Lung microvascular endothelial cell (primary cell): ENCODE measurements at places on chromosomes 11 and 22. TPM values are rescaled to one million over a fixed set of nuclear protein-coding genes. Genes with fewer than 3 reads are reported as not detected.

The CCDC34 gene
- 1.4 and 2.0 TPM in 2 replicates for total RNA-seq

The DCHS1 gene
- total RNA-seq, result 28.3 and 46.2 TPM in 2 replicates

The KRTAP5-10 gene
- total RNA-seq, result under 0.01 TPM in 1 of 2 replicates, not detected in the other

DNA sequence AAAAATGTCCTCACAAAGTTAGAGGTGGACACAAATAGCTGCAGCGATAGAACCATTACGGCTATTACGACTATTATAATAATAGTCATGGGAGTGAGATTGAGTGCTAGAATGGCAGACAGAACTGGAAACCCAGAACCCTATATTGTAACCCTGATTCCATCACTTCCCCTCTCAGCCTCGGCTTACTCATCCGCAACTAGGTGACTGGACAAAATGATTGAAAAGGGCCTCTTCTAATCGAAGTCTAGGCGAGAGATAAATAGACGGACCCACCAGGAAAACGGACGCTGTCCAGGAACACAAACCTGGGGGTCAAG, 629 bp downstream of the PSMA1 start:
- DNase-seq, result peak; percentile 51

- DNase-seq, result no peak
These were observed 1.2 kb upstream of the DRG1 start for GRCh38 chr22:31398231-31398630.

- DNase-seq, result no peak
These were observed 182.1 kb upstream of the KIRREL3 start for GRCh38 chr11:127182586-127183203.
